ENCODE measurements at places on chromosomes 11 and 22.

DNA sequence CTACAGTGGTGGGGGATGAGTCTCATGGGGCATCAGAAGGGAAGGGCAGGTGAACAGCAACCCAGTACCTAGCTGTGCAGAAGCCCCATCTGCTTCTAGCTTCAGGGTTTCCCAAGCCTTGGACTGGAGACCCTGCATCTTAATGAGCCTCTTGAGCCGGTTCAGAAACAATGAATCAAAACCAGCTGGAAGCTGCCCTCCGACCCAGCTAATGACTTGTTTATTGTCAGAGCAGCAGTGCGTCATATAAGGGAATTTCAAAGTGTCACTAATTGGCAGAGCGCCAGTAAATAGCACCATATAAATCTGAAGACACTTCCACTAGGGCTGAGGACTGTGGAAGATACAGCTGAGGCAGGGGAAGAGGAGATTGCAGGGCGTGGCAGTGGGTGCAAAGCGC, 57.5 kb downstream of the RPUSD4 start:
- DNase-seq = no peak

DNA sequence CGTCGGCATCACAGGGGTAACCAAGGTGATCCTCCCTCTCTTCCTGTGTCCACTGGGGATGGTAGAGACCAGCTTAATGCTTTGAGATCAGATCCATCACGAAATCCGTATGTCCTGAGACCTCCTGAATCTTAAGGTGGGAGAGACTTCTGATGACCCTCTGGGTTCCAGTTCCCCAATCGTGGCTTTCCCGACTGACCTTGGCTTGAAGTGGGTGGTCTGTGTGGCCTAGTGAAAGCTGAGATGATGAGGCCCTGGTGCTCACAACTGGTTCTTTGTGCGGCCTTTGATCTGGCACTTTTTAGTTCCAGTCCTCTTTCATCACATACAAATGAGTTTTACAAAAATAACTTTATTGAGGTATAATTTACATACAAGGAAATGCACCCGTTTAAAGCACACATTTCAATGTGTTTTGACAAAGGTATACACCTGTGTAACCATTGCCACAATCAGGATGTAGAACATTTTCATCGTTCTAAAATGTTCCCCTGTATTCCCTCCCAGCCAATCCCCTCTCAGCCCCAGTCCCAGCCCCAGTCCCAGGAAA, 6.1 kb downstream of the MIAT start:
- DNase-seq = no peak

DNA sequence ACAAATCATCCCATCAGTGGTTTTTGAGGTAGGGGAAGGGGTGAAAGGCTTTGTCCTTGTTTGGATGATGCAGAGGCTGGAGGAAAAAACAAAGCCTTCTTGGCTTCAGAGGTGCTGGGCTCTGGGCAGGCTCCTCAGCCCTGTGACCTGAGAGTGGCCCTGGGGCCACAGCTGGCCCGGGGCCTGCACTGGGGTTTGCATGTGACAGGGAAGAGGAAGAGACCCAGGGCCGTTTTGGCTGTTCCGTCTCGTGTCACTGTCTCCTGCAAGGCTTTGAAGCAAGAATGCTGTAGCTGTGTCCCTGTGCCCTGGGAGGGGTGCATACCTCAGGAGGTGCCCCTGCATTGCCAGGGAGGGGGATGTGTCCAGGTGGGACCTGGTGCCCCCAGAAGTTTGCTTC, 12.6 kb downstream of the ARHGAP8 start:
- no peak for DNase-seq

- DNase-seq = peak; percentile 9
These were observed 37.8 kb downstream of the PLEKHA7 start for GRCh38 chr11:16976379-16976778.

- DNase-seq = no peak
These were observed 81.2 kb upstream of the SPON1 start for GRCh38 chr11:13881226-13881905.

DNA sequence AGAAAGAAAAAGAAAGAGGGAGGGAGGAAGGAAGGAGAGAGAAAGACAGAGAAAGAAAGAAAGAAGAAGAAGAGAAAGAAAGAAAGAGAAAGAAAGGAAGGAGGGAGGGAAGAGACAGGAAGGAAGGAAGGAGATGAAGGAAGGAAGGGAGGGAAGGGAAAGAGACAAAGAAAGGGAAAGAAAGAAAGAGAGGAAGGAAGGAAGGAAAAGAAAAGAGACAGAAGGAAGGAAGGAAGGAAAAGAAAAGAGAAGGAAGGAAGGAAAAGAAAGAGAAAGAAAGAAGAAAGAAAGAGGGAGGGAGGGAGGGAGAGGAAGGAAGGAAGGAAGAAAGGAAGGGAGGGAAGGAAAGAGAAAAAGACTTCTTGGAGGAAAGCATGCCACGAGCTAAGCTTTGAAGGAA, 19.1 kb downstream of the POU2AF2 start:
- no peak for DNase-seq

DNA sequence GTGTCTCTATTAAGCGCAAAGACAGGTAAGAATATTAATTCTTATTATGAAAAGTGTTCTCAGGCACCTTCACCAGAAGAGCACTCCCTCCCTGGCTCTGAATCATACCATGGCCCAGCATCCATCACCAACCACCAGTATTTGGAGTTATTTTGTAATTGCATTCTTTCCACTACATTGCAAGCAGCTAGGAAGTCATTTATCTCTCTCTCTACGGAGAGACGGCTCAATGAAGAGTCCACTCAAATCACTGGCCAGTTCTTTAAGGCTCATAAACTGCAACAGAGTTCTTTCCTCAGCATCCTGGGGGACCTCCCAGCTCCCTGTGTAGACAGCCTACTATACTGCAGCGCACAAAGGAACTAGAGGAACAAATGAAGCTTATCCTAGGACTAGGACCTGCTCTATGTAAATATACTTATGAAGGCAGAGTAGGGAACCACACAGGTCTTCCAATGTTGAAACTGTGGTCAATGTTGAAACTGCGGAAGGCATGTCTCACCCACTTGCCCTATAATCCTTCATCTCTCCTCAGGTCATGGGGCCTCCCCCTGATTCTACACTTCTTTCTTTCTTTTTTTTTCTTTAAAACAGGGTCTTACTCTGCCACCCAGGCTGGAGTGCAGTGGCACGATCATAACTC, 63.4 kb downstream of the AAMDC start:
- DNase-seq = no peak

DNA sequence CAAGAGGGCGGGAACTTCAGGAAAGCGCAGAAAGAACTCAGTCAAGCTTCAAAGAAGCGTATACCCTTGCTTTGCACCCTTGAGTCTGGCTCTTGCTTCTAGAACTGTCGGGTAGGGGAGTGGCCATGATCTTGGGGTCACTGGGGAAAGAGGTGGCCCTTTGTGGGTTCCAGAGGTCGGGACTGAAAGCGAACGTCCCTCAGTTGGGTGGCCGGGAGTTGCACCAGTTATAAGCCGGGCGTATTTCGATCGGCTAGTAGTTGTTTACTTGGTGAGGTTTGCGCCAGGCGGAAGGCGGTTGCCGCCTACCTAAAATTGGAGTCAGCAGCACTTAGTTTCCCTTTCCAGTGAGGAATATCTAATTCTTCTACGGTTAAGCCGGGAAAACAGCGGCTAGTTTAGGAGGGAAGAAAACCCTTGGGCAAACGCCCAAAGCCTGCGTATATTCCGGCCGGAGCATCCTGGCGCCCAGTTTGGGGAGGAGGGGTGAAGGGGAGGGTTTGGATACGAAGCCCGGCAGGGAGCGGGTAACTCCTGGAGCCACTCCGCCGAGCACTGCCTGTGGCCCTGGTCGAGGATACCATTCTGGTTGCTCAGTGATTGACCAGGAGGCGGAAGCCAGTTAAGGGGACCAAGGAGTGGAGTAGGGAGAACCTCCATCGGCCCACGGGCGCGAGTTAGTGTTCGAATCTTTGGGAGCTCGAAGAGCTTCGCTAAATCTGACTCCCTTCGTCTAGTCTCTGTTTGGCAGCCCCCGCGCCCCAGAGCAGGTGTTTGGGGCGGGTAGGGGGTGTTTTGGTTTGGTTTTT, 807 bp upstream of the WT1 start:
- DNase-seq = no peak

DNA sequence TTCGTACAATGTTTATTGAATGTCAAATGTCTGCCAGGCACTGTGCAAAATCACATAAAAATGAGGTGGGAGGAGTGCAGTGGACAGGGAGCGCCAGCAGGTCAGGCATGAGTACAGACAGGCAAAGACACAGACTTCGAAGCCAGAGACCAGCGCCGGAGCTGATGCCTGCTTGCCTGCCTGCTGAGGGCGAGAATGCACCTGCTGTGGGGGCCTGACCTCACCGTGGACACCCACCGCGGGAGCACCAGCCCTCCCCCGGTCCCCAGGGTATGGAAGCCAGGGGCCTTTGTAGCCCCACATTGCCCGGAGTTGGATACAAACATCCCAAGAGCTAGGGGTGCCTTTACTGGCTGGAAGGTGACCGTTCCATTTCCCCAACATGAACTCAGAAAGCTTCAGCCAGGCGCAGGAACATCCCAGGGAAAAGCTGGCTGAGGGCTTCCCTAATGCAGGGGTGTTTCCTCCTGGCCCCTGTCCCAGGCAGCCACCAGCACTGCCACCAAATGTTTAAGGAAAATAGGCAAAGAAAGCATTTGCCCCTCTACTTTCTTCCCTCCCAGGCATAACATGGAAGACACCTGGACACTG, 17.9 kb downstream of the IFITM10 start:
- no peak for DNase-seq

GRCh38 chr11:129644326-129644725, 171.3 kb upstream of the TMEM45B start:
- DNase-seq = no peak

DNA sequence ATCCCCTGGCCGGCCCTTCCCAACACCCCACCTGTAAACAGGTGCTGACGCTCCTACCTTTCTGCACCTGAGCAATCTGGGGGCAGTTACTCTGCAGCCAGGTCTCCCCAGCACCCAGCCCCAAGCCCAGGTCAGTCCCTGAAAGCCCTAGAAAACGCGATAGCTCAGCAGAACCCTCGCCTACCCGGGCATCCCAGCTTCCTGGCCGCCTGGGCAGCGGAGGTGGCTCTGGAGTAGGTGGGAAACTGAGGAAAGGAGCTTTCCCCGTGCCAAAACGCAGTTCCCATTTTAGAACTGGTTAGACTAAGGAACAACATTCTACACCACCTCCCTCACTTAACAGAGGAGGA, 445 bp downstream of the SYTL2 start:
- DNase-seq = no peak

DNA sequence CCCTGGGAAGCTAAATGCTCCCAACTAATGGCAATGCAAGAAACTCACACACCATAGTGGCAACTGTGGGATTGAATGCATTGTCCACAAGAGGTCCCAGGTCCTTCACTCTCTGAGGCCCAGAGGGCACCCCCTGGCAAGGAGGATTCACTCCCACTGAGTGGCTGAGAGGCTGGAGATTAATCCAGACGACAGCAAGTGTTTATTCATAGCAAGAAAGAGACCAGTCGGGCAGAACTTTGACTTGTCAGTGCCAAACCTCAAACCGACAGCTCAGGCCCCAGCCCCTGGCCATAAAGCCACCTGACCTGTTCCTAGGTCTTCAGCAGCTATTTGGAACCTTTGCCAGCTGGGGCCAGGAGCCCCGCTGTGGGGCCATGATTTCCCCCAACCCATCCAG, 54.5 kb upstream of the MPEG1 start:
- DNase-seq = no peak
